ENCODE measurements at places on chromosomes 7 and 10.
A peak's percentile ranks its signal among the peaks of the same experiment; 100 is the strongest.

GRCh38 chr7:85895835-85896234 is 709.0 kb upstream of the SEMA3D start:
- no peak for DNase-seq

GRCh38 chr10:6083523-6084475 is 5.0 kb upstream of the RBM17 start:
- DNase-seq = no peak

DNA sequence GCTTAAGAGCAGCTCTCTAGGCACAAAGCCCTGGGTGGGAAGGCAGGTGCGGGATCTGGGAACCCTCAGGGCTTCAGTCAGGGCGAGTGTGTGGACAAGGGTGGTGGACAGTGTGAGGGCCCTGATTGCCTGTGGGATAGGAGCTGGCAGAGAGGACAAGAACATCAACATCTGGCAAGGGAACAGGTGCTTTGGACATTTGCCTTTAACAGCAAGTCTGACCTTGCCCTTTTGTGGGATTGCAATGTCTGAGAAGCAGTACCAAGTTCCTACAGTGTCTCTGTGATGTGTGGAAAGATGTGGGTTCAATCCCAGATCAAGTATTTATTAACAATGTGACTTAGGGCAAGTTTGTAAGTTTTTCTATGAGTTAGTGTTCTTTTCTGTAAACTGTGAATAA is 46.7 kb downstream of the TFAM start:
- no peak for DNase-seq

- DNase-seq = peak; percentile 34
Observed at GRCh38 chr10:1299041-1299726, 243.0 kb downstream of the WDR37 start.

DNA sequence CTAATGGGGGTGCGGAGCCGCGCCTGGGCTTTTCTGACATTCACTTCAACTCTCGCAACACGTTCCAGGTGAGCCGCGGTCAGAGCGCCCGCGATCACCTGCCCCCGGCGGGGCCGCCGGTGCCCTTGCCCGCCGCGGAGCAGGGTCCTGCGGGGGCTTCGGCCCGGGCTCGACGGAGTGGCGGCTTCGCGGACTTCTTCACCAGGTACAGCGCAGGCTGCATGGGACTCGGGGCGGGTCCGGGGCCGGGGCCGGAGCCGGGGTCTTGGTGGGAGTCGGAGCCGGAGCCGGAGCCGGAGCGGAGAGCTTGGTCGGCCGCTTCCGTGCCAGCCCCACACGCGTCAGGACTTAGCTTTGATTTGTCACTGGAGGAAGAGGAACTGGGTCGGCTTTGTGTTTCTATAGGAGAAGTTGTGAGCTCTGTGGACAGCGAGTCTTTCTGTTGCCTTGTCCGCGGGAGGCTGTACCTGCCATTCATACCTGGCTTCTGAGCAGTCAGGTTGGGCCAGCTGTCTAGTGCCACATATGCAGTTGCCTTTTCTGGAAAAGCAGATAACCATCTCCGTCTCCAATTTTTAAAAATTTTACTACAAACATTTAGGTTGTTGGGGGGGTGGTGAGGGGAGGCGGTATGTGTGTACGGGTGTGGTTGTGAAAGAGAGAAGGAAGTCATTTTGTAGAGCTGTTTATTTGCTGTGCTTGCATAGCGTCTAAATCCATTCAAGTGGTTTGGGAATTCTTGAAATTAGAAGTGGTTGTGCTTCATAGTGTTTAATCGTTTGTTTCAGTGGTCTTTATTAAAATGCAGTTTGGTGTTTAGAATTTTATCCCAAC is 1.3 kb downstream of the TBC1D12 start:
- peak; percentile 75 for DNase-seq

- no peak for DNase-seq
Observed at GRCh38 chr7:100949933-100950443, 654 bp downstream of the MUC3A start.

DNA sequence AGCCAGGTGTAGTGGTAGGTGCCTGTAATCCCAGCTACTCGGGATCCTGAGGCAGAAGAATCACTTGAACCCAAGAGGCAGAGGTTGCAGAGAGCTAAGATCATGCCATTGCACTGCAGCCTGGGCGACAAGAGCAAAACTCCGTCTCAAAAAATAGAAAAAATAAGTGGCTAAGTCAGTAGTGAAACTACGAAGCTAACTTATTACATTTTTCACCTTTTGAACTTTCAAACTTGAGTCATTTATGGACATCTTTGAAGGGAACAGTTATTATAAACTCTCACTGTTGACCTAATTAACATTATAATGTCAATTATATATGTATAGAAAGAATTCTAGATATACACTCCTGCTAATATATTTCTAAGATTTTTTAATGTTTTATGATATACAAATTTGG is 541.5 kb upstream of the C7orf33 start:
- DNase-seq = no peak

DNA sequence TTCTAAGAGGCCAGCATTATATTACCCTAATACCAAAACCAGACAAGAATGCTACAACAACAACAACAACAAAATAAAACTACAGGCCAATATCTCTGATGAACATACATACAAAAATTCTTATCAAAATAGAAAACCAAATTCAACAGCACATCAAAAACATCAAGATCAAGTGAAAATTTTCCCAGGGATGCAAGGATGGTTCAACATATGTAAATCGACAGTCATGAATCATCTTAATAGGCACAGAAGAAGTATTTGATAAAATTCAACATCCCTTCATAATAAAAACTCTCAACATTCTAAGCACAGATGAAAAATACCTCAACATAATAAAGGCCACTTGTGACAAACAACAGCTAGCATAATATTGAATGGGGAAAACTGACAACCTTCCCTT is 75.3 kb downstream of the JMJD1C start:
- no peak for DNase-seq

- DNase-seq = peak; percentile 3
Observed at GRCh38 chr7:86643561-86644281, at the start of gene GRM3. GRM3 (plus strand) TSS chr7:86643909; CDS start chr7:86765146, 121,237 bp downstream.

- DNase-seq = peak; percentile 98
Observed at GRCh38 chr10:71797533-71798307, 24.4 kb upstream of the VSIR start.

DNA sequence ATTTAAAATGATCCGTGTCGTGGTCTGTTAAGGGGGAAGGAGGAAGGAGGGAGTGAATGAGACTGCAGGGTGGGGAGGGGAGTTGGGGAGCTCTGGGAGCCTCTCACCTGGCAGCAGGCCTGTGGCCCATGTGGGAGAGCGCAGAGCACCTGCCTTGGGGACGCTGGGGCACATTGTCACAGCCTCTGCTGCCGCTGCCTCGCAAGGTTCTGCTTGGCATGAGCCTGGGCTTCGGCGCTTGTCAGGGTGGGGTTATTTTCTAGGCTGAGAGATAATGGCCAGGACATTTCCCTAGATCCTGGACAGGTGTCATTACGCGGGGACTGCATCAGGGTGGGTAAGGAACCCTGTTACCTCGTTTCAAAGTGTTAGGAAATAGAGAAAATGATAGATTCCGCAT is 2.2 kb upstream of the SUN1 start:
- DNase-seq = no peak

DNA sequence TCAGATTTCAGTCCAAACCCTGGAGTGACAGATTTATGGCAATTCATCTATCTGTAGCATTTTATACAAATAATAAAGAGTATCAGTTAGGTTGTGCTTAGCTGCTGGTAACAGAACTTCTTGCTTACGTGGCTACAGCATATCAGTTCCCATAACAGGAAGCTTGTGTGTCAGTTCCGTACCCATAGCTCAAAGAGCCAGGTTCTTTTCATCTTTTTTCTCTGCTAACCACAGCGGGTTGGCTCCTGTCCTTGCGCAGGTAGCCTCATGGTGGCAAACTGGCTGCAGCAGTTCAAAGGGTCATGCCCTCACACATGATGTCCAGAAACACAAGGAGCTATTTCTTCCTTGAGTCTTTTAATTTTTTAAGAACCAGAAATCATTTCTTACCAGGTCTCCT is 1041.8 kb downstream of the GATA3 start:
- DNase-seq = no peak

- no peak for DNase-seq
Observed at GRCh38 chr7:104005197-104005596, 15.7 kb upstream of the RELN start.

GRCh38 chr7:1804310-1804709 is 134.2 kb downstream of the ELFN1 start:
- no peak for DNase-seq

- no peak for DNase-seq
Observed at GRCh38 chr10:93992400-93993030, 1.2 kb upstream of the PLCE1 start.

DNA sequence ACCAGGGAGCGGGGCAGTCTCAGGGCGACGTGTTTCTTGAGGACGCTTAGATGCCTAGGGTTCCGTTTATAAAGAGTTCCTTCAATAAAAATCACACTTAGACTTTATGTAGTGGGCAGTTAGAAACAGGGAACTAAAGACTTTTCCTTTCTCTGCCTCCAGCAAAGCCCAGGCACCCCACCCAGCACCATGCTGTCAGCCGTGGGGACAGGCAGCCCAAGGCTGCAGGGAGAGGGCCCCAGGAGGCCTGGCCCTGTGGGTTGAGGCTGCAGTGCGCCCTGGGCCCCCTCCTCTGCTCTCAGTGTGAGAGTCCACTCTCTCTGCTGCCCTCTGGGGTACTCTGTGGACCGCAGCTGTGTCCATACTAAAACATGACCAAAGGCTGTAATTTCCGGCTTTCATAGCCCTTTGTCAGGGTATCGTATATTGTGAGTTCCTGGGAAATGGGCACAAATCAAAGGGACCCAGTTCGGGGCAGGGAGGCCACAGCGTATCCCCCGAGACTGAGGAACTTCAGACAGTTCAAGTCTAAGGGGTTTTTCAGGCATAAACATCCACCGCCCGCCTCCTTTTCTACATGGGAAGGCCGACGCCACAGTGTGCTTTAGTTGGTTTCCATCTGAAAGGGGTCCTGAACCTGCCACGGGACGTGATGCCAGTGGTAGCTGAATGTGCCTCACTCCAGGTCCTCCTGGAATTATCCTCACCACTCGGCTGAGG is 59.7 kb downstream of the DNAJB6 start:
- DNase-seq = no peak
